CD4-positive, alpha-beta T cell treated with Interleukin-1 beta for 1 hour (primary cell): ENCODE measurements at places on chromosomes 4 and X.

- DNase-seq = no peak
Observed at GRCh38 chrX:106783716-106784115, 18.8 kb upstream of the TBC1D8B start.

DNA sequence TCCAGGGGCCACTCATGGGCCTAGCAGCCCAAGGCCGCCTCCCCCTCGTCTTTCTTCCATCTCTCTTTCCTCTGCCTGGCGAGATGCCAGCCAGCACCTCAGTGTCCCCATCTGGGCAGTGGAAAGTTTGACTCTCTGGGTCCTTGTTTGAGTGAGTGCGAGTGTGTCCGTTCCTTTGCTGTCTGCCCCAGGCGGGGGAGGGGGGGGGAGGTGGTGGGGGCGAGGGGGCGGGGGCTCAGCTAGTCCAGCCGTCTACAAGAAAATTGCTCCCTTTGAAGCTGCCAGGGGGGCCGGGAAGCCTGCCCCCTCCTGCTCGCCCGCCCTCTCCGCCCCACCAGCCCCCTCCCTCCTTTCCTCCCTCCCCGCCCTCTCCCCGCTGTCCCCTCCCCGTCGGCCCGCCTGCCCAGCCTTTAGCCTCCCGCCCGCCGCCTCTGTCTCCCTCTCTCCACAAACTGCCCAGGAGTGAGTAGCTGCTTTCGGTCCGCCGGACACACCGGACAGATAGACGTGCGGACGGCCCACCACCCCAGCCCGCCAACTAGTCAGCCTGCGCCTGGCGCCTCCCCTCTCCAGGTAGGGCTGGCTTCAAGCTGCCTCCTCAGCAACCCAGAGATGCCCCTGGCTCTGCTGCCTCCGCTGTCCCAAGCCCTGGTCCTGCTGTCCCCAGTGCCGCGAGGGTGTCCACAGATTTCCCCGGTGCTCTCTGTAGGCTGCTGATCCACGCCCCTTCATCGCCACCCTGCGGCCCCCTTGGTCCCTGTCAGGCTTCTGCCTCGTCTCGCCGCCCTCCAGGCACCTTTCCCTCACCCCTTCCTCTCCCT is at the start of gene BGN:
Gene BGN (plus strand): TSS at position 440 of the 821 bp plus-strand sequence. CDS start 9,652 bp downstream, outside the sequence.
- DNase-seq = no peak

GRCh38 chr4:70759126-70759525 is 37.4 kb downstream of the RUFY3 start:
- DNase-seq = no peak

DNA sequence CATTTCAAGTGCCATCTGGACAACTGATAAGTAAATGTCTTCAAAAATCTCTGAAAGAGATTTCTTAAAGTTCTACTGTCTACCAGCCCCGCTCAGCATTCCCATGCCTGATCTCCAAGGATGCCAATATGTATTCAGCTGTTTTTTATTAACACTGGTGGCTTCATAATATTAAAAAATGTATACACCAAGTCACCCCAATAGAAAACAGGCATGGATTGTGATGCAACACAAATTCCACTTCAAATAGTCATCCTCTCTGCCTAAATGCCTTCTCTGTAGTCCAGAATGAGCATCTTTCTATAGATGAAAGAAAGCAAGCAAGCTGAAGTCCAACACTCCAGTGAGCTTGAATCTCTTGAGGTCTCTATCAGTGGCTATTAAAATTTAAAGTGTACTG is 152.2 kb upstream of the PPARGC1A start:
- no peak for DNase-seq

- no peak for DNase-seq
Observed at GRCh38 chrX:136867518-136867917, 13.0 kb downstream of the RBMX start.

DNA sequence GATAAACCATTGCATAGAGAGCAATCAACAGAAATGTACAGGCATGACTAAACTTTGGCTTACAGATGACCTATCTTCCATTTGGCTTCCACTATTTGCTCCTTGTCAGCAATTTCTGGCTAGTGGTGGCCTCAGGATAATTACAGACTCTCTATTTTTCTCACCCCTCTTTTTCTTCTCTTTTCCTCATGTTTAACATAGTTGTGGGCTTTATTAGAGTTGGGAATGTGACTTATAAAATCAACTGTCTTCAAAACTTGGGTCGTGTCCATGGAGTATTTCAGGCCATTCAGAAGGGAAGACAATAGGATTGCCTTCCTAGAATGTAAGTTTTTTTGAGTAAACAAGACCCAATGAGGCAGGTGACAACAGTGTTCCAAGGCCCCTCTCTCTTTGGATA is 236.2 kb downstream of the FRAS1 start:
- no peak for DNase-seq
